ENCODE measurements at places on chromosomes 3 and 15.

DNA sequence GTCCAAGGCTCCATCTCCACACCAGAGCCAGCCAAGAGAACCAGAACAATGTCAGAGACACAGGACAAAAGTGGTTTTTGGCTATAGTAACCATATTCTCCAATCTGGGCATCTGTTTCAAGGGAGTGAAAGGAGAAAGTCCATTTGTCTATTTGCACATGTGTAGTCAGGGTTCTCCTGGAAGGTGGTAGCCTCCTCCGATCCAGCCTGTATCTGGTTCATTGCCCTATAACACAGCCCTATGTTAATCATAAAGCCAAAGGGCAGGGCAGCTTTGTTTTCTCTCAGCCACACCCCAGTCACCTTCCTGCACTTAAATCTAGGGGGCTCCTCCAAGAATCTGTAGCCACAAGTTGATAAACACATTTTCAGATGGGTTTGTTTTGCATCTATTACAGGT, 128.1 kb upstream of the ADPGK start:
- no peak for DNase-seq

DNA sequence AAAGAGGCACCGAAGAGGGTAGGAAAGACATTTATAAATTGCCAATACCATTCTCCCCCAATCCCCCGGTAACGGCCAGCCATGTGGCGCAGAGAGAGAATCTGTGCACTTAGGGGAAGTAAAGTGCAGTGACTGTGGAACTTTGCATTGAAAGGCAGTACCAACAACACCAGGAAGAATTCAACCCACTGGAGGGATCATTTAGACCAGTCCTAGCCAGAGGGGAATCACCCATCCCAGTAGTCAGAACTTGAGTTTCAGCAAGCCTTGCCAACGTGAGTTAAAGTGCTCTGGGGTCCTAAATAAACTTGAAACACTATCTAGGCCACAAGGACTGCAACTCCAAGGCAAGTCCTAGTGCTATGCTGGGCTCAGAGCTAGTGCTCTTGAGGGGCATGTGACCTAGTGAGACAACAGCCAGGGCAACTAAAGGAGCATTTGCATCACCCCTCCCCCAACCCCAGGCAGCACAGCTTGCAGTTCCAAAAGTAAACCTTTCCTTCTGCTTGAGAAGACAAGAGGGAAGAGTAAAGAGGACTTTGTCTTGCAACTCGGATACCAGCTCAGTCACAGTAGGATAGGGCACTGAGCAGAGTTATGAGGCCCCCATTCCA, 15.0 kb downstream of the CEP70 start:
- DNase-seq: no peak

DNA sequence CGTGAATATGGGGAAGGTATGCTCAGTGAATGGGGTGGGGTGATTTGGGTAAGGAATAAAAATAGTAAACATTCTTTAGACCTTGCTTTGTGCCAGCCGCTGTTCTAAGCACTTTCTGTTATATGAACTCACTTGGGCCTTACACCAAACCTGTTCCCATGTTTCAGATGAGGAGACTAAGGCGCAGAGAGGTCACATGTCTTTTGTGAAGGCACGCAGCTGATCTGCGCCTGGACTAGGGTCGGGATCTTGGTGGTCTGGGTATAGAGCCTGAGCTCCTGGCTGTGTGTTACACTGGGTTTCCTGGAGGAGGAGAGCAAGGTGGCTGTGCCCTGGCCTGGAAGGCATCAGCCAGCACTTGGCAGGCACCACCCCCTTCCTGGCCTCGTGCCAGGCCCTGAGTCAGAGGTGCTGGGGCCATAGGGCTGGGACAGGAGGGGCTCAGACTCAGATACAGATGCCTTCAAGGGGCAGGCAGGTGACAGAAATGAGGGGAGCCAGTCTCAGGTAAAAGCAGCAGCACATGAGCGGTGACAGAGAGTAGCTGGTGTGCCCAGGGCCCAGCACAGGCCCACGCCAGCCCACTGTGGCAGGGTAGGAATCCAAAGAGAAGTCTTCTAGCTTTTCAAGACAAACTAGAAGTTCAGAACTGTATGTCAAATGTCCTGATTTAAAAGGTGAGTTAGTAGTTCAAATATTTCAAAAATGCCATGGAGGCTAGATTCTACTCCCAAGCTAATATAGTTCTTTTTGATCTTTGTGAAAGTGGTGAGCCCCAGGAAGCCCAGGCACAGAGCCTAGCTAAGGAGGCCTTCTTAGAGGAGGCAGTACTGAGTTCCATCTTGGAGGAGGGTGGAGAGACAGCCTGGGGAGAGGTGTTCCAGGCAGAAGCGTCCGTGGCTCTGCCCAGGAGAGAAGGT, 83.1 kb downstream of the DNAJB8 start:
- peak; percentile 24 for DNase-seq

DNA sequence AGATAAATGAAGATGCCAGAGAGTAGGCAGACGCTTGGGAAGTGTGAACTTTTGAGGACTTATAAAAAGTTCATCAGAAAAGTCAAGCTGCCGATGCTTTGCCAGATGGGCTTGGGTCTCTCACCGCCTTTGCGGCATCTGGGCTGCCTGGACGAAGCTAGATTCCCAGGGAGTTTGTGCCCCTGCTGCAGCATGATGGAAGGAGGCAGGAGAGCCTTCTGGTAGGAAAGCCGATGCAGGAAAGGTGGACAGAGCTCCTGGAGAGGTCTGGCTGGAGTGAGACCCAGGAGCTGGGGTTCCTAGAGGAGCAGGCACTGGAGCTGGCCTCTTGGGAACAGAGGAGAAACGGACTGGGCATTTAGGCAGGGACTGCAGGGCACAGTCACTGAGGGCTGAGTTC, 51.9 kb upstream of the ATP2B2 start:
- DNase-seq: no peak

GRCh38 chr3:109297496-109297895, 18.8 kb downstream of the DPPA2 start:
- DNase-seq: no peak

DNA sequence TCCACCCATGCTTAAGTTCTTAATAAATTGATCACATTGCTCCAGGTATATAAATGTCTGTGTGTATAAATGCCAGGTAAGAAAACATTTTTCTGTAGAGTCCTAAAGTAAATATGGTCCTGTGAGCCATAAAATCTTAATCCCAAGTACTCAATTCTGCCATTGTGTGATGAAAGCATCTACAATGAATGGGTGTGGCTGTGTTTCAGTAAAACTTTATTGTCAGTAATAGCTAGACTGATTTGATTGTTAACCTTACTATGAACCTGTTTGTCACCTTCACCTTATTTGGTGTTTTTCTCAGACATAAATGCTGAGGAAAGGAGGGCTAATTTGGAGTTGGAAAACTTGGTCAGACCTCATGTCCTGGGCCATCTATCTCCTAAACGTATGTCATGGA, 683.5 kb upstream of the GRM7 start:
- no peak for DNase-seq

GRCh38 chr15:50933341-50933740, 24.9 kb downstream of the AP4E1 start:
- DNase-seq: no peak

DNA sequence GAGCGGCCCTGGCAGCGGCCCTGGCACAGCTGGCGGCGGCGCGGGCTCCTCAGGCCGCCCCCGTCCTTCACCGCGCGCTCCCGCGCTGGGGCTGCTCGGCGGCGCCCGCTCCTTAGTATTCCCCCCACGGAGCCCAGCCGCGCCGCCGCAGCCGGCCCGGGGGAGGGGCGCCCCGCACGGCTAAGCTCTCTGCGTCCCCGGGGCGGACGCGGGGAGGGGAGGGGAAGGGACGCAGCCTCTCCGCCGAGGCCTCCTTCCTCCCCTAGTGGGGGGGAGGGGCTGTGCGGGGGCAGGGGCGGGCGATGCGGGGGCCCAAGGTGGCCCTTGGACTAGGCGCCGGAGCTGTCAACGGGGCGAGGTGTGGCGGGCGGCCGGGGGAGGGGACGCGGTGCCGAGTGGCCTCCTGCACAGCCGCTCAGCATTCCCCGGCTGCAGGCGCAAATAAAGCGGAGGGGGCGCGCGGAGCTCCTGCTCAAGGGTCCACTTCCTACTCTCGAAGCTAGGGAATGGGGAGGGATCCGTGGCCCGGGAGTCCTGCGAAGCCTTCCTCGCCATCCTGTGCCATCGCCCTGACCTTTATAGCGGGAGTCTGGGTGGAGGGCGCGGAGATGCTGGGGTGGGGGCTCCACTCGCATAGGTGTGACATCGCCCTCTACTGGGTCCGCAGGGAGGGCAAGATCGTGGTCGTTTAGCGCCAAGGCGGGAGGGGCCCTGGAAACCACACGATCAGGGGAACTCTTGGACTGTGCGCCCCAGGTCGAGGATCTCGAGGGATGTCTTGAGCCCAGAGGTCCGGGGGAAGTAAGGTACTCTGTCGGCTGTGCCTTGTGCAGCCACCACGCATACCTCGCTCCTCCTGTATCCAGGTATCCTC, 22.2 kb downstream of the EPHB3 start:
- no peak for DNase-seq

GRCh38 chr3:37546876-37547275, 314.8 kb upstream of the CTDSPL start:
- no peak for DNase-seq

- no peak for DNase-seq
These were observed 107.1 kb downstream of the PLD1 start for GRCh38 chr3:171703144-171703543.

DNA sequence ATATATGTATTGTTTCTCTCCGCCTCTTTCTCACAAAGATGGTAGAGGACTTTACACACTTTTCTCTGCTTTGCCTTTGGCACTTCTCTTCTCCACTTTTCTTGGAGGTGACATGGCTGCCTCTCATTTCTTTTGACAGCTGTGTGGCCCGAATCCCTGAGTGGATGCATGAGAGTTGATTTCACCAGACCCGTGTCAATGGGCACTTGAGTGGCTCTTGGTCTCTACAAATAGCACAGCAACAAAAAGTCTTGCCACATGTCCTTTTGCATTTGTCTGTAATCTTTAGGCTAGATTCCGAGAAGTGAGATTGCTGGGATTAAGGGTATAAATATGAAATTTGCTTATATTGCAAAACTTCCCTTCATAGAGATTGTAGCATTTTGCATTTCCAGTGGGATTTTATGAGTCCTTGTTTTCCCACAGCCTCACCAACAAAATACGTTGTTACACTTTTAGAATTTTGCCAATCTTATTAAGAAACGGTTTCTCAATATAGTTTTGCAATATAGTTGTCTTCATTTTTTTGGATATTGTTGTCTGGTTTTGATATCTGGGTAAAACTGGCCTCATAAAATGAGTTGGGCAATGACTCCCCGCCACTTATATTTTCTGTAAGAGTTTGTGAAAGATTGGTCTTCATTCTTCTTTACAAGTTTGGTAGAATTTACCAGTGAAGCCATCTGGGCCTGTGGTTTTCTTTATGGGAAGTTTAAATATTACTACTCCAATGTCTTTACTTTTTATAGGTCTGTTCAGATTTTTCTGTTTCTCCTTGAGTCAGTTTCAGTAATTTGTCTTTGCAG, 5.2 kb upstream of the TRPM1 start:
- no peak for DNase-seq

GRCh38 chr3:106425026-106425425, 556.2 kb upstream of the CBLB start:
- no peak for DNase-seq

DNA sequence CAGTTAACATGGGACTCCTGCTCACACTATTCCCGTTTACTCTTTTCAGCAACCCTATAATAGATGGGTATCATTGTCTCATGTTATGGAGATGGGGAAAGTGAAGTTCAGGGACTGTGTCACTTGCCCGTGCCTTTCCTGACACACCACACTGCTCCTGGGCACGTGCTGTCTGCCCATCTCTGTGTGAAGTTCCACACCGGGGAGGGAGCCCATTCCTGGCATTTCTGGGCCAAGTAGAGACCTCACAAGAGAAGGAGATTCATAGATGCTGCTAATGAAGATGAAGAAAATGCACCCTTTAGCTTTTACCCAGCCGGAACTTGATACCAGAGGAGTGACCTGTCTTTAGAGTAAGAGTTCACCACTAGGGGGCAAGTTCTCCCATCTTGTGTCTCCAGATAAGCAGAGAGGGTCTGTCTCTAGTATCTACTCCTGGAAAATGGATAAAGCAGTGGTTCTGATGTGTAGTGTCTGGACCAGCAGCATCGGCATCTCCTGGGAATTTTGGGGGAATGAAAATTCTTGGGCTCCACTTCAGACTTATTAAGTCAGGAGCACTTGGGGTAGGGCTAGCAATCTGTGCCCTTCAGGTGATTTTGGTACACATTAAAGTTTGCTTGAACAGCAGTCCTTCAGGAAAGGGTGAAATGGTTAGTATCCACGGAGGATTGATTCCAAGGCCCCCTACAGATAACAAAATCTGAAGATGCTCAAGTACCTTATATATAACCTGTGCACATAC, 2.0 kb upstream of the TOPBP1 start:
- peak; percentile 9 for DNase-seq

DNA sequence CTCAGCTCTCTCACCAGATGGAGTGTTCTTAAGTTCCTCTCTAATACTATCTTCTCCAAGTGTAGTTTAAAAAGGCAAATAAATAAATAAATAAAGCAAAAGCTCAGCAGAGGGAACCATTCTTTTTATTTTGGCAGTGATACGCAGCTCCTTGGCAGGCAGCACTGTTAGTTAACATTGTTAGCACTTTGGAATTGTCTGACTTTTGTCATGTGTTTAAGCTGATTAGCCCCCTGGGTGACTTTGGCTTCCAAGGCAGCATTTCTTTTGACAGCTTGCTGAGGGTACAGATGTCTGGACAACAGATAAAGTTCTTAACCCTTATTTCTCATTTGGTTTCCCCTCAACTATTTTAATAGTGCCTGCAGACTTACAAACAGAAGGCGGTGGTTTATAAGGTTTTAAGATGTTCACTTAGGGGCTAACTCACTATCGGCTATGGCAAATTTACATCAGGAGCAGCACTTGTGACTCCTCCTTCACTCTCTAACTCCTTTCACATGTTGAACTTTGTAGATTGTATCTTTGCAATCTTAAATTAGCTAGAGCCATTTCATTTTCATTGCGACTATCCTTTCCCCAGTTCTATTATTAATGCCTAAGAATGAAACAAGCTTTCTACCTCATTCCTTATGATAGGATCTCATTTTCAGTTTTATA, 213.4 kb downstream of the ZBBX start:
- DNase-seq: no peak

DNA sequence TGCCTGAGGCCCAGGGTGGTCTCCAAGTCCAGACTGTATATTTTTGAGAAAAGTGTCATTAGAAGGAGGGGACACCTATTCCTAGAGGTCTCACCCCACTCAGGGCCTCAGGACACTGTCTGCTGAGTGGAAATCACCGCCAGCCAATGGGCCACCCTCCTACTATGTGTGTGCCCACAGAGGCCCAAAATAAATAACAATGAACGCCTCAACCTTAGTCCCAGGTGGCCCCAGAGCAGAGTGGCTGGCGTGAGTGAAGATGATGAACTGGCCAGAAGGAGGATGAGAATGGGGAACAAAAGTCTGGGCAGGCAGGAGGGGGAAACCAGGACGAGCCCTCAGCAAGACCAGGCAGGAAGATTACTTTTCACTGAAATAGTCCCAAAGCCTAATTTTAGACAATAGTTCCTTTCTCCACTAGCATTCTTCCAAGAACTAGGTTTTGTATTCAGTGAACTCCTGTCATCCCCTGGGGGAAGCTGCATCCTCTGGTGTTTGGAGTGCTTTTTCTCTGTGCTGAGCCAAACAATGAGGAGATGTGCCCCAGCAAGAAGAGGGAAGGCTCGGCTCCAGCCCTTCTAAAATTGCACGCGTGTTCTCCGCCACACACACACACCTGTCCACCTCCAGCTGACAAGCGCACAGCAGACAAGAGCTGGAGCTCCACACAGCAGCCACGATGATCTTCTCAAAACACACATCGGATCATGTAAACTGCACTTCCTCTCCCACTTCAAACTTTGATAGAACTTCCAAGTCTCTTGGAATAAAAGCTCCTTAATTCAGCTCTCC, 72.2 kb downstream of the ADCY5 start:
- DNase-seq: no peak
